Chondrocyte (in vitro differentiated cells): ENCODE measurements at places on chromosomes 16 and 17. TPM values are rescaled to one million over a fixed set of nuclear protein-coding genes. Genes with fewer than 3 reads are reported as not detected.

DNA sequence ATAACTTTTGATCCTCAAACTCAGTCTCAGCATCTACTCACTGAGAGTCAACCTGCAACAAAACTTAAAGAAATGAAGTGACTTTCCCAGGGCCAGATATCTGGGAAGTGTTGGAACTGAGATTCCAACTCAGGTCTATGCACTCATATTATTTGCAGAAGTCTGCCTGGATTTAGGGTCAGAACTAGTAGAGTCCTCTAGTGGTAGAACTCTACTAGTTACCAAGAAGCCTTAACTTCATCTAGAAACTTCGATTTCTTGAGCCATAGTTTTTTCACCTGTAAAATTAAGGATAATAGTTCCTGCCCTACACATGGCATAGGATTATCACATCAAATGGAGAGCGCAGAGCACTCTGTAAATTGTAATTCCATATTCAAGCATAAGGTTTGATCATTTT lies 23.4 kb upstream of the KRT24 start:
- H3K4me1 ChIP-seq = peaks cover 4% of the 10 kb centered on the region
- no peak for DNase-seq
- peaks cover 46% of the 10 kb centered on the region for H3K27me3 ChIP-seq
- no peak overlapping the region for H3K27ac ChIP-seq
- H3K4me3 ChIP-seq = no peak overlapping the region

DNA sequence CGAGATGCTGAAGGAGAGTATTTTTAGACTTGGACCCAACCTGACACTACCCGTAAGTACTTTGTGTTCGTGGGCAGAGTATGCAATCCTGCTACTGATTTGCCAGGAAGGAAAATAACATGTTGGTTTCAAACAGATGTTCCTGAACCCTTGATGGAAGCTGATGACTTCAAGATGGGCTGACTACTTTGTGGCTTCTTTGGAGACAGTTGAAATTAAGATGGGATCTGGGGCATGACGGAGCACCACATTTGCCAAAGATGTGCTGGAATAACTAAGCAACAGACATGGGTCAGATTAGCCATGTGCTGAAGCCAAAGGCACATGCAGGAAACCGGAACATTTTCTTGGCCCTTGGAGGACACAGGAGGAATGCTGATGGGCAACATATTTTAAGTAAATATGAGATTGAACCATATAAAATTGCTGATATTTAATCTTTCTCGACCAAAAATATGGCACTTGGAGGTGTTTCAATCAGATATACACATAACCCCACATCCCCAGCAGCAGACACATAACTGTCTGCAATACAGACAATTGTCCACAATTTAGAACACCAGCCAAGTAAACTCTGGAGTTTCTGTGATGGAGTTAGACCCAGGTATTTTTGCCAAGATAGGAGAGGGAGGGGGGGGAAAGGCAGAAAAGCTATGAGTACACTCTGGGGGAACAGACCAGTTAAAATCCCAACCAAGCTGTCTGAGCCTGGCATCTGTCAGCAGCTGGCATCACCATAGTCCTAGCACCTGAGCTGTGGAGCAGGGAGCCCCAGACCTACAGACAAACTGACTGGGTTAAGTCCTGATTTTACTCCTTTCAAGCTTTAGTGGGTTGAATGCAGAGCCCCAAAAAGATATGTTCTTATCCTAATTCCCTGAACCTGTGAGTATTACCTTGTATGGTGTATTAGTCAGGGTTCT lies 329.4 kb upstream of the CDH5 start:
- H3K27me3 ChIP-seq = no peaks in the 10 kb centered on the region
- peak overlapping the region; percentile 74 for H3K27ac ChIP-seq
- peaks cover 26% of the 10 kb centered on the region for H3K4me1 ChIP-seq
- H3K36me3 ChIP-seq = no peaks in the 10 kb centered on the region

- peaks cover 4% of the 10 kb centered on the region for H3K36me3 ChIP-seq
- no peak for DNase-seq
- no peak overlapping the region for H3K4me3 ChIP-seq
These were observed 391.2 kb downstream of the MAF start for GRCh38 chr16:79209308-79209707.

DNA sequence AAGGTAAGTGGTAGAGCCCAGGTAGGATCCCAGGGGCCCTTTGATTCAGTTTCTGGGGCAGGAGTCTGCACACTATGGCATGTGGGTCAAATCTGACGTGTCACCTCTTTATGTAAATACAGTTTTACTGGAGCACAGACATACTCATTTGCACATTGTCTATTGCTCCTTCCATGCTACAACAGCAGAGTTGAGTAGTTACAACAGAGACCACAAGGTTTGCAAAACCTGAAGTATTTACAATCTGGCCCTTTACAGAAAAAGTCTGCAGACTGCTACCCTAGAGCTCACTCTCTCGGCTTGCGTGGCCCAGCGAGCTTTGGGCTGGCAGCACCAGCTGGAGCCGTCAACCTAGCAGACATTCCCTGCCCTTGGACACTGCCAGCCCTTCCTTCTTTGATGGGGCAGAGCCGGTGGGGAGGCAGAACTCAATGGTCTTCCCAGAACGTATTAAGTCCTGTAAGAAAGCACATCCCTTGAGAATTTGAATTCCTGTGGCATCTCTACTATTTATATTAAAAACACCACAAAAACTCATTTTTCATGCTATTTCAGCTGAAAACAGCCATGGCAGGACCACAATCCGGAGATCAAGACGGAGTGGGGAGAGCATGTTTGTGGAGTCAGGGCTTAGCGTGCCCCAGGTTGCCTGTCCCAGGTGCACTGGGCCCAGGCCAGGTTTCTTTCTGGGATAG lies 133.1 kb upstream of the NUDT7 start:
- H3K4me1 ChIP-seq = peaks cover 6% of the 10 kb centered on the region
- DNase-seq = no peak
- no peak overlapping the region for H3K27ac ChIP-seq
- no peak overlapping the region for H3K4me3 ChIP-seq

- H3K27ac ChIP-seq = no peak overlapping the region
- no peaks in the 10 kb centered on the region for H3K36me3 ChIP-seq
- peaks cover 19% of the 10 kb centered on the region for H3K4me1 ChIP-seq
- no peaks in the 10 kb centered on the region for H3K27me3 ChIP-seq
- H3K4me3 ChIP-seq = no peak overlapping the region
- no peak for DNase-seq
These were observed 225.8 kb downstream of the PMP22 start for GRCh38 chr17:15039366-15039765.

- H3K4me3 ChIP-seq = no peak overlapping the region
- H3K27me3 ChIP-seq = no peaks in the 10 kb centered on the region
- H3K36me3 ChIP-seq = no peaks in the 10 kb centered on the region
- H3K4me1 ChIP-seq = peaks cover 72% of the 10 kb centered on the region
- peak overlapping the region; percentile 20 for H3K27ac ChIP-seq
These were observed 2.0 kb upstream of the KIFC3 start for GRCh38 chr16:57804111-57804837.

HS3ST3B1 gene
- 25.6 to 45.6 TPM (median 27.1 TPM) in 3 replicates for total RNA-seq

GRCh38 chr17:11853321-11854151 lies 143.7 kb downstream of the ZNF18 start:
- no peak overlapping the region for H3K4me3 ChIP-seq
- H3K27me3 ChIP-seq = no peaks in the 10 kb centered on the region

GRCh38 chr16:89170346-89171215 lies 967 bp upstream of the CDH15 start:
- no peaks in the 10 kb centered on the region for H3K36me3 ChIP-seq
- no peak overlapping the region for H3K27ac ChIP-seq
- peak overlapping the region; percentile 53 for H3K4me3 ChIP-seq
- H3K4me1 ChIP-seq = peaks cover 15% of the 10 kb centered on the region
- no peak for DNase-seq
- peaks cover 7% of the 10 kb centered on the region for H3K27me3 ChIP-seq

CBFA2T3 gene
- total RNA-seq = 0.23 TPM in 1 of 3 replicates, not detected in the others

PRSS33 gene
- total RNA-seq = not detected in 3 replicates

CSH2 gene
- total RNA-seq = 6.9 TPM in 1 of 3 replicates, not detected in the others

DNA sequence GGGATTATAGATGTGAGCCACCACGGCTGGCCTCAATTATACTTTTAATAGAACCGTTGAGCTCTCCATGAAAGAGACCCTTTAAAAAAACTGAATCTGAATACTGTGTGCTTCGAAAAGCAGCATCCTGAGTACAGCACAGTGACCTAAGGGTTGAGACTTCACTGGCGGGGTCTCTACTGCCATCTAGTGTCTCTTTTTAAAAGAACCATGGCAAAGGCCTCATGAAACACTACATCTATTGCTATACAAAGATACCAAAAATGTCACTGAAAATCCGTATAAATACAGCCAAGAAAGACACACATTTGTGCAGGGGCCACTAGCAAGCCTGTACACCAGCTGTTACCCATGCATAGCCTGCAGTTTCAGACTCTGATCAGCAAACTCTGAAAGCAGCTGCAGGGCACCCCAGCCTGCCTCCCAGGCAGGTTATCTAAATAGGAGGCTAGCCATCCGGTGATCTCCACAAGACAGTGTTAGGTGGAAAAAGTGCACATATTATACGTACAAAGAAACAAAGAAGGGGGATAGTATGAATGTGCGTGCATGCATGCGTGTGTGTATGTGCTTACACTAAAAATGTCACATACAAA lies 35.3 kb downstream of the NPLOC4 start:
- DNase-seq = no peak
- no peaks in the 10 kb centered on the region for H3K27me3 ChIP-seq
- H3K4me3 ChIP-seq = no peak overlapping the region
- peak overlapping the region; percentile 54 for H3K27ac ChIP-seq
- peaks cover 33% of the 10 kb centered on the region for H3K4me1 ChIP-seq
- peaks cover 25% of the 10 kb centered on the region for H3K36me3 ChIP-seq

DNA sequence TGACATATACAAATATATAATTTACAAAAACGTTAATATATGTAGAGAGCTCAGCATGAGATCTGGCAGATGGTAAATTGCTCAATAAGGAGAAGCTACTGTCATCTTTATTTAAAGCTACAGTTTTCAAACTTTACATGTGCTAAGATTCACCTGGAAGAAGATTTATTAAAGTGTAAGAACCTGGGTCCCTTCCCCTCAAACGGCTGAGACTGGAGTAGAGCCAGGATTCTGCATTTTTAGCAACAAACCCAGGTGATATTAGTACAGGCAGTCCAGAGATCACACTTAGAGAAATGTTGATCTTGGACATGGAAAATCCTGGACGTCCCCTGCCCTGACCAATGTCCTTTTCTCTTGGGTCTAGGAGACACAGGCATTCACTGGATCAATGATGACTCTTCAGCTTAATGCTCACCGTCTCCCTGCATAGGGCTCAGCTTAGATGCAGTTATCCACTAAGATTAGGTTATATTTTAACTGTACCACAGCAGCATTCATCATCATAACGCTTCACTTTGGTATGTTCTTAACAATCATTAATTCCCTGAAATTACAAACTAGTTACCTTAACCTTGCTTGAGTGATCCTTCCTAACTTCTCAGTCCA lies 20.4 kb downstream of the CDR2 start:
- no peaks in the 10 kb centered on the region for H3K27me3 ChIP-seq
- H3K36me3 ChIP-seq = peaks cover 18% of the 10 kb centered on the region
- no peak for DNase-seq
- H3K4me1 ChIP-seq = peaks cover 41% of the 10 kb centered on the region
- peak overlapping the region; percentile 87 for H3K27ac ChIP-seq
- no peak overlapping the region for H3K4me3 ChIP-seq

- DNase-seq = peak; percentile 89
- peaks cover 56% of the 10 kb centered on the region for H3K4me1 ChIP-seq
- H3K27ac ChIP-seq = peak overlapping the region; percentile 99
- H3K36me3 ChIP-seq = no peaks in the 10 kb centered on the region
- H3K27me3 ChIP-seq = no peaks in the 10 kb centered on the region
These were observed 7.8 kb downstream of the RARA start for GRCh38 chr17:40316571-40317344.

EME1 gene
- 1.9 to 6.8 TPM (median 2.5 TPM) in 3 replicates for total RNA-seq
